ENCODE measurements at places on chromosomes 7 and 10.

- no peak for DNase-seq
Observed at GRCh38 chr7:114173170-114173890, 241.3 kb upstream of the FOXP2 start.

DNA sequence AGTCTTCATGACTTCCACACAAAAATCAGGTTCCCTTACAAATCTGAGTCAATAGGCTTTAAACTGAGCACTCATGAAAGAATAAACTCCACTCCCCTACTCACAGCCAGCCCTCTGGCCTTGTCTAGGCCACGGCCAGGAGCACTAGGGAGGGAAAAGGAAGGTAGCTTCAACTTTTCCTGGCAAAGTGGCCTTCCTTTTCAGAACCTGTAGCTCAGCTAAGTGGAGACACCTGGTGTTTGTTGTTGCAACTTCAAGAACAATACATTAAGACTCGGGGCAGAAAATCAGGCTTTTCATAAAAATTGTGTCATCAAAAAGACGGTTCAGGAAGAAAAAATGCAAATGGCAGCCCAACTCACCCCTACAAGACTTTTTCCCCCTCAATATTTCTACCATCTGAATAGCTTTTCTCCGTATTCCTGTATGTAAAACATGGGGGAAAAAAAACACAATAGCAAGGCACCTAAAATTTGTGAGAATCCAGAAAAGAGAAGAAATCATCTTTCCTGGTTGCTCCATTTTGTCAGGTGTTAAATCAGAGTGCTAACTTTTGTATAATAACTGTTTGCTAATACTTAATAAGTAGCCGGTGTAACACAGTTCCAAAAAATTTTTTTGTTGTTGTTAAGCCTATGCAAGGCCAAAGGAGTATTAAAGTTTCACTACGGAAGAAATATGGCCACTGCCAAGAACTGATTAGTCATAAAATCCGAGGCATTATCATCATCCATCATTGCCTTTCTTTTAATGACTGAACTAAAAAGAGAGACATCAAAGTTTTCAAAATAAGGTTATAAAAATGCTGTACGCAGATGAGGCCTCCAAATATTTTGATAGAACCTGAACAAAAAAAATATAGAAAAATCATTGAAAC, 66.2 kb upstream of the ARID5B start:
- DNase-seq = no peak

DNA sequence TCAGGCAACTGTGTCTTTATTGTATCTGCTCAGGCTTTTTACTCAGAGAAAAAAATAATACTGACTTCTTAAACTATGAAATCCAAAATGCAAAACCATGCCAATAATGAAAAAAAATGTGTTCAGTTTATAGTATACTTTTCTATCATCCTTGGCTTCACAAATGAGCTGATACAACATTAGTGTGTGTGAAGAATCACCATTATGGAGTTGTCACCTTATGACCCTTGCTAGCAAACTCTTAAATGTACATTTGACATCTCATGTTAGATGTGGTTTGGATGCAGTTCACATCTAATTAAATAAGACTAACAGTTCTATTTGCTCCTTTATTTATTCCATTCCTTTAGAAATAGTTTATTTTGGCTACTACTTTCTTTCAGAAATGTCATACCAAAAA, 4.2 kb upstream of the OR2A2 start:
- no peak for DNase-seq

- no peak for DNase-seq
Observed at GRCh38 chr7:105932835-105933477, 30.1 kb upstream of the CDHR3 start.

- no peak for DNase-seq
Observed at GRCh38 chr10:116769791-116770190, 27.4 kb upstream of the HSPA12A start.

DNA sequence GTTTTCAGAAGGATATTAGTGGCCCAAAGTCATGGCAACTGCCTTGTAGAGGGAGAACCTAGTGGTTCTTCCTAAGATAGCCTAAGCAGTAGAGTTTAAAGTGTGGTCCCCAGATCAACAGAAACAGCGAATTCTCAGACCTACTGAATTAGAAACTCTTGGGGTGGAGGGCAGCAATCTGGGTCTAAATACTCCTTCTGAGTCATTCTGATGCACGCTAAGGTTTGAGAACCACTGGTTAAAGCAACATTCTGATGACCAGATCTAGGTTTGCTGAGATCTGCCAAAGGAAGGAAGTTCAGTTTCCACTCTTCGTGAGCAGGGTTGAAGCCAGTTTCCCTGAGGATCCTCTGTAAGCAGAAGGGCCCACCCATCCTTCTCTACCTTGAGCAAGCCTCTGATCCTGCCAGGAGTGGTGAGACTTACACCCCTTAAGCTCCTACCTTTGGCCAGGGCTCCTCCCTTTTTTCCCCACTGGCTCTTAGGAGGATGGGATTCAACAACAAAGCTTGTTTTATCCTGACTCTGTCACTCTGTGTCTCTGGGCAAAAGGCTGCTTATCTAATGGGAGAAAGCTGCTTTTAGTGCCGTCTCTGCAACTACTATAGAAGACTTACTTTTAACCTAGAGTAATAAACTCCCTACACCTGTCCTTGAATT, 26.8 kb upstream of the TRUB1 start:
- no peak for DNase-seq

DNA sequence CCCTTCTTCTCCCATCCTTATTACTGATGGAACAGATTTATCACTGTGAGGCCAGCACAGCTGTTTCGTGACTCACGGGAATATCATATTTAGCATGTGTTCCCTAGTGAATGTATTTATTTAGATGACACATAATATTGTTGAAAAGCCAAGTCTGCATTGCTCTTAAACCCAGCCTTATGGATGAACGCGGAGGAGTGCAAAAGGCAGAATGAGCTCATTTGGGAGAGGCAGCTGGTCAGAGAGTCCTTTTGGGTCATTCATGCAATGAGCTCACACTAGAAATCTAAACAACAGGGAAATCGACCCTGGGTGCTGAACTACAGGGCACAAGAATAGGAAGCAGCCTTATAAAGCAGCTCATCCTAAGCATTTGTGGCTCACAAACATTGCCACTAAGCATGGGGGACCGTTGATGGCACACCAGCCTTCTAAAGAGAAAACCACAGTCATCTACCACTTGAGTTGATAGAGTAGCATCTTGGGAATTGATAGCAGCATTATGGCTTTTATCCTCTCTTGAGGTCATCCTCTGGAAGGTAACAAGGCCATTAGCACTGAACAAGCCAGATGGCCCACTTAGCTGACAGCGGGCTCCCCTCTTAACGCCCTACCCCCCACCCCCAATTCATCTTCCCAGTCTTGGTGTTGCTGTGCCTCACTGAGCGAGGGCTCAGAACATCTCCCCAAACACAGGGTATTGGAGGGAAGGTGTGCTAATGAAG, 32.9 kb upstream of the SDK1 start:
- DNase-seq = no peak

DNA sequence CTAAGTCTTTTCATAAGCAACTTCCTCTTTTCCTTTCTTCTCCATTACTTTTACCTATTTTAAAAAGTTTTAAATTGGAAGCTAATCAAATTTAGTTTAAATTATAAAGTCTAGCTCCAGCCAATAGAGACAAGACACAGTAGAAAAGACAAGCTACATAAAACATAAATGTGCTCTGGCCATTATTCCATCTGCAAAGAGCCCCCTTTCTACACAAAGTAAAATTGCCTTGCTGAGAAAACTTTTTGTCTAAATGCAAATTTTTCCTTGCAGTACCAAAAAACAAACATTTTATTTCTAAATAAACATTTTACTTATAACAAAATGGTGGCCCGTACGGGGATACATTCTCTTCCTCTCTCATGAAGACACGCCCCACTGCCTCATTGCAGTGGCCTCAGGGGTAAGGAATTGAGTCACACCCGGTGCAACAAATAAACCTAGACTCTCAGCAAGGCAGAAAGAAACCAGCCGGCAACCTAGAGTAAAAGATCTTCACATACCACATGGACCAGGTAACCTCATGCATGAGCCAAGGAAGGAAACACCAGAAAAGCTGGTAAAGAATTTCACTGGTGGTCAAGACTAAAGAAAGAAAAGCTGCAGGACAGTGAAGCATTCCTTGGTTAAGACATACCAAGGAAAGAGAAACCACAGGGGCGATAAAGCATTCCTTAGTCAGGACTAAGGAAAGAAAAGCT, 71.6 kb upstream of the ZNF746 start:
- no peak for DNase-seq

DNA sequence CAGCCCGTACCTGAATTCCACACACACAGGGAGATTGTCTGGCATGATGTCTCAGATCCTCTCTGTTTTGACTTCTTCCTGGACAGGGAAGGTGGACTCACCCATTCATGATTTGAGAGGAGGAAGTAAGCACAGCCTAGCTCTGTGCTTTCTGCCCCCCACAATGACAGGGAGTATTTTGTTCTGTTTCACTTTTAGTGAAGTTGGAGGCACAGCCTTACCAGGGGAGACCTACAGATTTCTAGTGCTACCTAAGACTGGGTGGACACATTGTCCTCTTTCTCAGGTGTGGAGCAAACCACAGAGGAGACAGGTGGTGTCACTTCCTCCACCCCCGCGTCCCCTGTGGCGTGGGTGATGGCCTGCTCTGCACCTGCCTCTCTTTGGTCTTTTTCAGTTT, 408.6 kb upstream of the PFKP start:
- DNase-seq = no peak

GRCh38 chr7:22569586-22570321, 69.8 kb upstream of the STEAP1B start:
- no peak for DNase-seq

- DNase-seq = no peak
Observed at GRCh38 chr7:113968713-113969112, 49.9 kb upstream of the PPP1R3A start.

- DNase-seq = no peak
Observed at GRCh38 chr7:87159538-87159937, 7.3 kb downstream of the DMTF1 start.

- DNase-seq = no peak
Observed at GRCh38 chr7:108307194-108307593, 149.0 kb downstream of the NRCAM start.

DNA sequence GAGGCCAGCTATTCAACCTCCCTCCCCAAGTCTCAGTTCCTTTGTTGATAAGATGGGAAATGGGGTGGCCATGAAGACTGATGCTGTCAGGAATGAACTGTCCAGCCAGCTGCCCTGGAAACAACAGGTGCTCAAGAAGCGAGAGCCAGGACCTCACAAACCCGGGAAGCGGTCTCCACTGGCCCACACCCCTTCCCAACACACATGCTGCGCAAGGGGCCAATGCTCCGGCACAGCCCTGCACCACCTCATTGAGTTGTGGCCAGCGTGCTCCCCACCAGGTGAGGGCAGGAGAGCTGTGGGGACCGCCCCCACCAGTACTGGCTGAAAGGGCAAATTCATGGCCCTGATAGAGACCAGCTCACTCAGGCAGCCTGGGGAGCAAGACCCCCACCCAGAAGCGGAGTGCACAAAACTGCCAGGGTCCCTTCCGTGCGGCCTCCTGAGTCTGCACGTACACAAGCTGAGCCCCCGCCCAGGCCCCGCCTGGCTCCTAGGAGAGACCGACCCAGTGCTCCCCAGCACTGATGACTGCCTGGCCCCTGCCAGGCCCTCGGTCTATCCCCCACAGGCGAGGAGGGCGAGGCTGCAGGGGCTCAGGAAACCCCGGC, 216.6 kb downstream of the MAD1L1 start:
- DNase-seq = no peak

DNA sequence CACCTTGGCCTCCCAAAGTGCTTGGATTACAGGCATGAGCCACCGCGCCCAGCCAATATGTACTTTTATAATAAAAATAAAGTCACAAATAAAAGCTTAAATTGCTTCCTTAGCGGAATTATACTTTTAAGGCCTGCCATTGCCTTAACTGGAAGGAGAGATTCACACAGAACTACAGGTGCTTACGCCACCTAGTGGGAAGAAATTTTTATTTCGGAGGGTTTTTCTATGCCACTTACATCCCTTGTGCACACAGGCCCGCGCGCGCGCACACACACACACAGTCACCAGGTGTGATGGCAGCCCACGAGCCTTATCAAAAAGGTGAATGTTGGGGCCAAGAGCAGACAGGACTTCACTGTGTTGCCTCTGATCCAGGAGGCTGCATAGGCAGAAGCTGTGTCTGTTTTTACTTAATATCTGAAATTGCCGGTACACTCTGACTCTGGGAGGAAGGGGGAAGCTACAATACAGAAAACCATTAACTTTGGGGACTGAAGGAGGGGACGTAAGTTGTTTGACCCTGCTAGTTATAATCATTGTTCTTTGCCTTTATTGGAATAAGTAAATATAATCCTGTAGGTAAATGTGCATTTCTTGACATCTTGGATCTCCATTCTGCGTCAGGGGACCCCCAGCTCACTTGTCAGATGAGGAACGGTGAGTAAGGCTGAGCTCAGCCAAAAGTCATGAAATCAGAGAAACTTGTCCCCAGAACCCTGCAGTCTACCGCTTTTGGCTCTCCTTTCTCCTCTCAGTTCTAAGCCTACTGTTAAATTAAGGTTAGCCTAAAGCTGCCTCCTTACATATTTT, 87.1 kb downstream of the SLC16A9 start:
- DNase-seq = no peak

- DNase-seq = no peak
Observed at GRCh38 chr7:155454183-155455112, 3.5 kb upstream of the EN2 start.

GRCh38 chr7:81025360-81025759, 106.5 kb upstream of the SEMA3C start:
- DNase-seq = no peak

GRCh38 chr10:436013-436697, 253.3 kb downstream of the DIP2C start:
- DNase-seq = no peak

- no peak for DNase-seq
Observed at GRCh38 chr10:8116926-8117493, 62.5 kb downstream of the GATA3 start.

DNA sequence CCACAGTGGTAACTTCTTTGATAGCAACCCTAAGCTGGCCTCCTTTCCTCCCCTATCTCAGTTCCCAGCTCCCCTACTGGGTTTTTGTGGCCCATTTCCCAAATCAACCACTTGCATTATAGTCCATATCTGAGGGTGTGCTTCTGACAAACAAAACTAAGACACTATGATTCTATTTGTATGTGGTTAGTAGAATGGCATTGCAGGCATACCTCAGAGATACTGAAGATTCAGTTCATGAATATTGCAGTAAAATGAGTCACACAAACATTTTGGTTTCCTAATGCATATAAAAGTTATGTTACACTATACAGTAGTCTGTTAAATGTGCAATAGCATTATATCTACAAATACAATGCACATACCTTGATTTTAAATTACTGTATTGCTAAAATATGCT, 15.4 kb upstream of the TMEM243 start:
- no peak for DNase-seq

Data from left lobe of liver (tissue), 2 donors.